ENCODE measurements at places on chromosomes 5 and 9. TPM values are rescaled to one million over a fixed set of nuclear protein-coding genes. Genes with fewer than 3 reads are reported as not detected.
A peak's percentile ranks its signal among the peaks of the same experiment; 100 is the strongest.

The UGT3A2 gene
- 0.12 TPM for total RNA-seq

The ARHGEF28 gene
- 13.0 TPM for total RNA-seq

The SAPCD2 gene
- total RNA-seq, result 1.4 TPM

The PKN3 gene
- 4.1 TPM for total RNA-seq

The PCDHGA8 gene
- total RNA-seq, result 1.9 TPM

- no peaks in the 10 kb centered on the region for H3K36me3 ChIP-seq
- no peak for DNase-seq
- H3K27me3 ChIP-seq, result no peaks in the 10 kb centered on the region
- H3K4me1 ChIP-seq, result peaks cover 38% of the 10 kb centered on the region
- H3K4me3 ChIP-seq, result no peak overlapping the region
These were observed 380.2 kb upstream of the ZNF462 start for GRCh38 chr9:106482733-106483132.

DNA sequence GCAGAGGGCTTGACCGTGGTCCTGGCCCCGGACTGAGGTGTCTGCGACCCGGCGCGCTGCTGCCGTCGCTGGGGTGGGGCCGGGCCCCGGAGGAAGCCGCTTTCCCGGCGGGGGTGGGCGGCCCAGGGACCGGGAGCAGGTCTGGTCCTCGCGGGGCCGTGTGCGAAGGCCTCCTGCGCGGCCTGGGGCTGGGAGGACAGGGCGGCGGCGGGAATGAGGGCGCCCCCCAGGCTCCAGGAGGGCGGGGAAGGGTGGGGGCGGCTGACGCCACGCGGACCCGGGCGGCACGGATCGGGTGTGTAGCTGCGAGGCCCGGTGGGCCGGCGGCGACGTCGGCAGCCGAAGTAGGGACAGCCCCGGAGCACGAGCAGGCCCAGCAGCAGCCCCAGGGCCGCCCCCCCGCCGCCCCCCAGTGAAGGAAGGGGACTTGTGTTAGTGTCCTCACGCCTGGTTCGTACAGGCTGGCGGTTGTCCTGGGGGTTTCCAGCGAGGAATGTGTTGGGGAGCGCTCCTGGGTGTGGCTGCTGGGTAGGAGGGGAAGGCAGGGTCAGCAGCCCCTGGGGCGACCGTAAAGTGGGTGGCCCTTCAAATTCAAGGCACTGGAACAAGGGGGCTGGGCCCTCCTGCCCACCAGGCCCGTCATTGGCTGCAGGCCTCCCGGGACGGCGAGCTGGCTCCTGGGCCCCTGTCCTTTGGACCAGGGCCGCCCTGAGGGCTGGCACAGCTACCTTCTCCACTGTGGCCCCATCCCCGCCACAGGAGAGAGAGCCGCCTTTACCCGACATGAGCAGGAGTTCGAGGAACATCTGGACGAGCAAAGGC, 597 bp upstream of the TMEM250 start:
- no peaks in the 10 kb centered on the region for H3K27me3 ChIP-seq
- peaks cover 18% of the 10 kb centered on the region for H3K36me3 ChIP-seq
- peak; percentile 52 for DNase-seq
- peak overlapping the region; percentile 60 for H3K4me3 ChIP-seq
- H3K27ac ChIP-seq, result peak overlapping the region; percentile 96
- no peaks in the 10 kb centered on the region for H3K4me1 ChIP-seq

Data from lung (tissue), 17 donors.